ENCODE measurements at places on chromosomes 4 and X.

- DNase-seq: no peak
These were observed 31.0 kb upstream of the BEX4 start for GRCh38 chrX:103183912-103184311.

- DNase-seq: no peak
These were observed 276.6 kb upstream of the FAT1 start for GRCh38 chr4:187000281-187000680.

DNA sequence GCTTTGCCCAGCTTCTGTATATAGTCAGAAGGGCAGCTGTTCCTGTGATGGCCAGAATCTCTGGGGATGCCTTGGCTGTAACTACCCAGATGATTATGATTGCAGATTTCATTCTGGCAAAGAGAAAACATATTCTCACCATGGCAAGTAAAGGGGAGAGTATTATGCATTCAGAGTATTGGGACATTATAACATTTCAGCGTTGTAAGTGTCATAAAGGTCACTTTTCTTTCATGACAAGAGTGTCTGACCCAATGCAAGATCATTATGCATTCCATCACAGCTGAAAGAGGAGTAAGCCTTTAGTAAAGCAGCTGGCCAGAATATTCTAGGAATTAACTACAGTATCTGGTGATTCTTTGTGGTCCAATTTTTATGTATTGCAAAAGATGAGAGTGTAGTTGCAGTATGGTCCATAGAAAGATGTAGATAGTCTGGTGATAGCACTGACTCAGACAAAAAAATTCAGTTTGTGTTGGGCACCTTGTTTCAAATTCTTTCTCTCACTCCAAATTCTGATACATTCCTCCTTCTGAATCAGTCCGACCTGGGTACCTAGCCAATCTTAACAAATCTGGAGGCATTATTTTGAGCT lies 2366.3 kb downstream of the PCDH7 start:
- no peak for DNase-seq

DNA sequence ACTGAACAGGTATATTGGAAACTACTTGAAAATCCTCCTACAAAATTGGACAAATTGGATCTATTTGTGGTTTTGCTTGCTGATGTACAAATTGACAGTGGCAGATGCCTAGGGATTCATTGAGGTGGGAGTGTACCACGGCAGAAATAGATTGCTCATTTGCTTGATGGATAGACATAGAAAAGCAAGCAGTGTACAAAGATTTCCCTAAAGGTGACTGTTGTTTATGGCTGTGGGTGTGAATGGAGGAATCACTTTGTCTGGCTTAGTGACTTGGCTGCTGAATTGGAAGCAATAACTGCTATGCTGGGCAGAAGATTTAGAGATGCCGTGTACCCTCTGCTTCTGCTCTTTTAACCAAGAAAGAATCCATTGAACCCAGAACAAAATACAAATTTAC lies 191.0 kb upstream of the GRID2 start:
- DNase-seq: no peak

DNA sequence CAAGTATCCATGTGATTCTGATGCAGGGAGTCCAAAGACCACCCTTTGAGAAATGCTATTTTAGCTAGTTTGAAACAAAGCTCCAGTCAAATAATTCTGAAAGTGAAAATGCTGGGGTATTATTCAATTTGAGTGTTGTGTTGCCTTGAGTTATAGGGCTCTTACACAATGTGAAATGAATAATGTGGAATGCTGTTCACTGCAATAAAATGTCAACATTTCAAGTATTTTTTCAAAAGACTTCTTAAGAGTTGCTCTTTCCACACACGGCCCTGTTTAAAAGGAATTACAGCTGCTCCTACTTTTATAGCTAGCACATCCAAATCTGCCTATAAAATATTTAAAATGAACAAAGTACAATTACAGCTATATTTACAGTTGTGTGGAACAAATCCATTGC lies 27.5 kb upstream of the PLS3 start:
- DNase-seq: no peak

- no peak for DNase-seq
These were observed 99.7 kb downstream of the AFF2 start for GRCh38 chrX:148600131-148600530.

GRCh38 chrX:22159071-22159470 lies 113.6 kb upstream of the CBLL2 start:
- no peak for DNase-seq

- no peak for DNase-seq
These were observed 37.0 kb upstream of the ZBTB33 start for GRCh38 chrX:120213438-120214265.

- DNase-seq: no peak
These were observed 121.4 kb downstream of the RNF150 start for GRCh38 chr4:141011901-141012315.

DNA sequence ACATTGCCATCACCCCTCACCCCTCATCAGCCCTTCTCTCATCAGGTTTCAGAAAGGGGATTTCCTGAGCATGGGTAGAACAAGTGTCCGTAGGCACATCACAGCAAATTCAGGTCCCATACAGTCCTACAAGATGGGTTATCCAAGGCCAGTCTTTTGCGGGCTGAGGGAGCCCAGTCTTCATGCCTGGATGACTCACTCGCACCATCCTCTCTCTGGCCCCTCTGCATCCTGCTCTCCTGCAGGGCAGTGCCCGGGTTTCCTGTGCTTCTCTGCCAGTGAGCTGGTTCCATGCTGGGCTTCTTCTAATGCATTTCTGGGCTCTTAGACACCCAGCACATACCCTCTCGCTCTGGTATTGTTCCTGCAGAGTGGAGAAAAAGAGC lies 7.3 kb upstream of the INTS6L start:
- DNase-seq: no peak

DNA sequence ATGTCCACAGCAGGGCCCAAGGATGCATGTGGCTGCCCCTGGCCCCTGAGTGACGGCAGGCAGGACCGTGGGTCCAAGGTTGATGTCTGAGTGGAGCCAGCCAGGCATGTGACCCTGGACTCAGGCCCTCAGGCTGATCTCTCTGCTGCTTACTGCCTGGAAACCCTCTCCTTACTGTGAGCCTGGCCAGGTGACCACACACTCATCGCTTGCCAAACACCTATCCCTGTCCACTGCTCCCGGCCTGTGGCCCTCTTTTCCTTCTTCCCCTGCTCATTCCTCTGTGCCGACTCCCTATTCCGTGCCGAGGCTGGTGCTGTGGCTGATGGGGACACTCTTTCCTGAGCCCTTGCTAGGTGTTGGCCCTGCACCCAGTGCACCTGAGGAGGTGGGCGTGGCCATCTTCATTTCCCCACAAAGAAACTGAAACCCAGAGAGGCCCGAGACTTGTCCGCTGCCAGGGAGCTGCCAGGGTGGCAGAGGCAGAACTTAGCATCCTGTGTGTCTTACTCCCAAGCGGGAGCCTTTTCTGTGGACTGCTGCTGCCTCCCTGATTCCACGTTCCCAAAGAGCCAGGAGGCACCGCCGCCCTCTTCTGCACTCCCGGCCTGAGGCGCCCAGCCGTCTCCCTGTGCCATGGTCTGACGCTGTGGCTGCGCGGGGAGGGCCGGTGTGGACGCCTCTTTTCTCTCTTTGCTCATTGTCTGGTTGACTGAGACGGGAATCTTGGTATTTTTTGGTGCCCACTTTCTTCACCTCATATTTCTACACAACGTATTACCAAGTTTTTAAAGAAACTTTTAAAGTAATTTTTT lies 11.2 kb upstream of the RNF4 start:
- DNase-seq: no peak

DNA sequence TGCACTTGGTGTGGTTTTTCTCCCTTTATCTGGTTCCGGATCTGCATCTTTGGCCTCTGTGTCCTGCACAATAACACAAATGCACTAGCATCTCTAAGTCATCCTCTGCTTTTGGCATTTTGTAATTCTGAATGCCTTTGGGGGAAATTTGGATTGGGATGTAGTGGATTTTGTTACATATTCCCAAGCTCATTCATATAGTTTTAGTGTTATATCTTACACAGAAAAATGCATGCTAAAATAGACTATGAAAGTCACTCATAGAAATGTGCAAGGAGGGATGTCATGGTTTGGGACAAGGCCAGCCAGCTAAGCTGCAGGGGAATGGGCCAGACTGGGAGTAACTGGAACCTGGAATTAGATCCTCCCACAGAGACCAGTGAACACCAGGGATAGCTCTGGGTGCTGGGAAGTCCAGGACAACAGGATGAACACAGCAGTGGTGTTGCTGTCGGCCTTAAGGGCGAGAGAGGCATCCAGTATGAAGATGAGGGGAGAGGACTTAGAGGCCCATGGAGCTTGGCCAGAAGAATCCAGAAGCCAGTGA lies 20.1 kb downstream of the ENPP6 start:
- no peak for DNase-seq

GRCh38 chrX:153739754-153740486 lies 15.3 kb downstream of the ABCD1 start:
- DNase-seq: no peak

- DNase-seq: no peak
These were observed 279.7 kb downstream of the CHIC1 start for GRCh38 chrX:73842541-73843234.

DNA sequence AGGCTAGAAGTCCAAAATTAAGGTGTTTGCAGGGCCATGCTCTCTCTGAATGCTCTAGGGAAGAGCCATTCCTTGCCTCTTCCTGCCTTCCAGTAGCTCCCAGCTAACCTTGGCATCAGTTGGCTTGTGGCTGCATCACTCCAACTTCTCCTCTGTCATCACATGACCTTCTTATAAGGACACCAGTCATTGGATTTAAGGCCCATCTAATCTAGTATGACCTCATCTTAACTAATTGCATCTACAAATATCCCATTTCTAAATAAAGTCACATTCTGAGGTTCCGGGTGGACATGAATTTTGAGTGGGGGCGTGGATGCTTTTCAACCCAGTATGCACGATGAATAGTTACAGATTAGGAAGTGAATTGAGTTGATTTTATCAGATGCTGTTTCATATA lies 89.7 kb downstream of the DOCK11 start:
- no peak for DNase-seq

DNA sequence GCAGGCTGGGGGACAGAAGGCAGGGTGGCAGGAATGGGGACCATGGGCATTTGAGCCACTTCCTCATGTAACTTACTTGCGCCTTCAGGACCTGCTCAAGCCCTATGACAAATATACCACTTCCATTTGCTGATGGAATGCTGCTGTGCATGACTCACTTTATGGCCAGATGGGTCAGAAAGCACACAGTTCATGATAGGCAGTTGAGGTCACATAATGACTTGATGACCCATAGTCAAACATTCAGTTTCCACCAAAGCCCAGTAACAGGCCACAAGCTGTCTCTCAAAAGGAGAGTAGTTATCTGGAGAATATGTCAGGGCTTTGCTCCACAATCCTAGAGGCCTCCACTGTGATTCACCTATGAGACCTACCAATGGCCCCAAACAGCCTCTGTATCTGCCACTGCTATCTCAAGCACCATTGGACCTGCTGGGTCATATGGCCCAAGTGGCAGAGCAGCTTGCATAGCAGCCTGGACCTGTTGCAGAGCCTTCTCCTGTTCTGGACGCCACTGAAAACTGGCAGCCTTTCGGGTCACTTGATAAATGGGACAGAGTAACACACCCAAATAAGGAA lies 5.3 kb upstream of the PAPSS1 start:
- no peak for DNase-seq

DNA sequence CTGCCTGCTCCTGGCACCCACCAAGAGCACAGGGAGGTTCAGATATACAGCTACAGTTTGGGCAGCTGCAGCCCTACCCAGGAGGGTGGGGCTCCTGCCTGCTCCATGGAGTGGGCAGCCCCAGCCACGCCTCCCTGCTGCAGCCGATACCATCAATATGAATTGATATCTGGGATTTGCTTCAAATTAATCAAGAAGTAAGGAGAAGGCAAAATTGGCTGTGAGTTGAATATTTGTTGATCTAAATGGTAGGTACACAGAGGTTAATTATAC lies 31.2 kb upstream of the ZNF280C start:
- DNase-seq: no peak

DNA sequence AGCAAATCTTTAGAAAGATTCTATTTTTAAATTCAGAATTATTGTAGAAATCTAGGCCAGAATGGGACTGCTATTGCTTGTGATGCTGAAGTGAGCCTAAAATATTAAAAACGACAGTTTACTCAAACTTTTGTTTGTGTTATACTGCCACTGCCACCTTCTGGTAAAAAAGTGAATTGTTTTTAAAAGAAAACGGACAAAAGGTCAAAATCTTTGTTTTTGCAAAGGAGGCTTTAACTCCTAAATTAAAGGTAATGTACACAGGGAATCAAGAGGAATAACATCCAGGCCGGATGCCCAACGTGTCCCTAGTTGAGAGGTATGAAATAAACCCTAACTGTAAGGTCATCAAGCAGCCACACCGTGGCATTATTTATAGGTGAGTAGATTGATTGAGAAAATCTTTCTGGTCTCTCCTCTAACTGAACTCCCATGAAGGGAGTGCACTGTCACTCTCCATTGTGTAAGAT lies 338.3 kb upstream of the GALNT7 start:
- no peak for DNase-seq

DNA sequence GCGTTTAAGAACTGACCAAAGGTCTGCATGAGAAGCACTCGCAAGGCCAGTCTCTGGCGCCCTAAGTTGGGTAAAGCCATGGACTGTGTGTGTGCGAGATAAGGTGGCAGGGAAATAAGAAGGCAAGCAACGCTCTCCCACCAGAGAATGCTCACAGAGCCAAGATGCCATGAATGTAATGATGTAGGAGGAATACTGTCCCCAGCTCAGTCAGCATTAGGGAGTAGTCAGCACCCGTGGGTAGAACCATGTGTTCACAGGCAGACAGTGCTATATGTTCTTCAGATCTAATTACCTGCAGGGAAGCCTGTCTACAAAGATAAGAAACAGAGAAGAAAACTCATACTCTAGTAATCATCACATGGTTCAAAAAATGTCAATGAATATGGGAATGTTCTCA lies 68.8 kb downstream of the SEC24D start:
- DNase-seq: no peak

DNA sequence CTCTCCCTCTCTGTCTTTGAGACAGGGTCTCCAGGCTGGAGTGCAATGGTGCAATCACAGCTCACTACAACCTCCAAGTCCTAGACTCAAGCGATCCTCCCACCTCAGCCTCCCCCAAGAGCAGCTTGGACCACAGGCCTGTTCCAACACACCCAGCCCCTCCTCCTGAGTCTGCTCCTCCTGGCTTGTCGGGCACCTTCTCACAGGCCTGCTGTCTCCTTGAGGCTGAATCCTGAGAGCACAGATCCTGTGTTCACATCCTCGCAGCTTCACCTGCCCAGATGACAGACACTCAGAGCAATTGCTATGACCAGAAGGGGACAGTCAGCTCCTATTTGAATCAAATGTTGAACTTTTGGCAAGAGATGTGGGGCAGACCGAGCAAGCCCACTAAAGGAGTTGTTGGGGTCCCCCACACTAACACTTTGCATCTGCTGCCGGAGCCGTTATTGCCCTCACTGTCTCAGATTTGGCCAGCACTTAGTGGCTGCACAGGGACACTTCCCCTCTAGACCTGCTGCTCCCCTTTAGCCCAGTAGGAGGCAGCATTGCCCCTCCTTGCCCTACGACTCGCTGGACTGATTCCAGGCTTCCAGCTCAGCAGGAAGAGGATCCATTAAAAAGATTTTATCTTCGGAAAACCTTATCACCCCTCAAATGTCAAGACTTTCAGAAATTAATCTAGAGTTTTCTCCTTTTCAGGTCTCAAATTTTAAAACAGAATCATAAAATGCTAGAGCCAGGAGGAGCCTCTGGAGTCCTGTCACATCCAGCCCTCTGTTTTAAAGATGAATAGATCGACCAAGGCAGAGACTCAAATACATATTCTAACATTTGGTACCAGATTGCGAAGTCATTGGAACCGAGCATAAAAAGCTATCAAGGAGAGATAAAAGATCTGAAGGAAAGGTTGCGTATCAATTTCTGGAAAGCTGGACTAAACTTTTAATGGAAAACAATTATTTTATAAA lies 113.7 kb downstream of the USP46 start:
- peak; percentile 91 for DNase-seq

GRCh38 chr4:140151699-140152012 lies 2.3 kb downstream of the MAML3 start:
- peak; percentile 96 for DNase-seq
